ENCODE measurements at places on chromosomes 1 and 21.

GRCh38 chr1:114154146-114154962 lies 685 bp upstream of the SYT6 start:
- DNase-seq = peak; percentile 73
- no peaks in the 10 kb centered on the region for H3K36me3 ChIP-seq
- peaks cover 24% of the 10 kb centered on the region for H3K4me1 ChIP-seq
- no peak overlapping the region for H3K4me3 ChIP-seq

- H3K27me3 ChIP-seq = no peaks in the 10 kb centered on the region
- H3K36me3 ChIP-seq = peaks cover 22% of the 10 kb centered on the region
- H3K4me3 ChIP-seq = peak overlapping the region; percentile 67
These were observed 1.4 kb upstream of the RBM15 start for GRCh38 chr1:110337704-110338308.

- H3K4me1 ChIP-seq = no peaks in the 10 kb centered on the region
- DNase-seq = no peak
- no peaks in the 10 kb centered on the region for H3K27me3 ChIP-seq
- H3K36me3 ChIP-seq = no peaks in the 10 kb centered on the region
These were observed 8.5 kb upstream of the WDR47 start for GRCh38 chr1:109050228-109050995.

DNA sequence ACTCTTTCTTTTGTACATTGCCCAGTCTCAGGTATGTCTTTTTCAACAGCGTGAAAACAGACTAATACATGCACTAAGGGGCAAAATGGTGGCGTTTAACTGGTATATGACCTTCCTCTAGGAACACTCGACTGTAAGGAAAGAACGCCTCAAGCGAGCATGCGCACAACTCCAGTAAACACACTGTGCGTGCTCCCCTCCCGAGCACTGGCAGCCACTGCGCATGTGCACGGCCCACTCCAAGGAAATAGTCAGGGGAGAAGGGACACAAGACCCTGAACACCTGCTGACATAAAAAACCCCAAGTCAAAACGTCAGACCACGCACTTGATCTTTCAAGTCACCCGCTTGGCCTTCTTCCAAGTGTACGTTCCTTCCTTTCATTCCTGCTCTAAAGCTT lies 173.5 kb downstream of the NPHP4 start:
- no peaks in the 10 kb centered on the region for H3K27me3 ChIP-seq
- no peaks in the 10 kb centered on the region for H3K36me3 ChIP-seq
- no peaks in the 10 kb centered on the region for H3K4me1 ChIP-seq

- DNase-seq = no peak
- no peak overlapping the region for H3K27ac ChIP-seq
- H3K36me3 ChIP-seq = no peaks in the 10 kb centered on the region
These were observed 13.5 kb downstream of the SUSD4 start for GRCh38 chr1:223350361-223350908.

DNA sequence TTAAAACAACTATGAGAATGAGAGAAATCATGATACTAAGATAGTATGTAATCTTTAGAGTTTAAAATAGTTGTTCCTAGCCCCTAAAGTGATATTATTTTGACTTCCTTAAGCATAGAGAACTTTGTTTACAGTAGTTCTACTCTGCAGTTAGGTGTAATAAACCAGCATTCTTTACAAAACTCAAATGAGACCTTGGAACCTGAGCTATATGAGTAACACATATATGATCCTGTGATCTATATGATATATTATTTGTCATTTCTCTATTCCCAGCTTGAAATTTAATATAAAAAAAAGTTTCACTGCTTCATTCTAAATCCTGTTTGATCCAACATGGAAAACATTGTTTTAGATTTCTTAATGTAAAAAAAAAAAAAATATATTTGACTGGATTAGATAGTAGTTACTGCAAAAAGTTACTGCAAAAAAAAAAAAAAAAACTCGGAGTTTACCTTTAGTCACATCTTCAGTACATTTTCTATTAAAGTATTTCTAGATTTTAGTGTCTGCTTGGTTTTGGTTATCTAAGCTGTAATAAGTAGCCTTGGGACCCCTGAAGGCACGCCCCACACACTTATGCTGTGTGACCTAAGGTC lies 463.8 kb downstream of the USP25 start:
- no peaks in the 10 kb centered on the region for H3K4me1 ChIP-seq
- no peak for DNase-seq
- peak overlapping the region; percentile 78 for H3K27ac ChIP-seq
- H3K4me3 ChIP-seq = no peak overlapping the region
- no peaks in the 10 kb centered on the region for H3K36me3 ChIP-seq
- no peaks in the 10 kb centered on the region for H3K27me3 ChIP-seq

GRCh38 chr1:188427642-188428041 lies 1598.9 kb downstream of the PLA2G4A start:
- no peaks in the 10 kb centered on the region for H3K36me3 ChIP-seq
- DNase-seq = no peak
- no peak overlapping the region for H3K4me3 ChIP-seq
- H3K4me1 ChIP-seq = no peaks in the 10 kb centered on the region
- no peak overlapping the region for H3K27ac ChIP-seq

GRCh38 chr1:230753191-230753585 lies 6.0 kb downstream of the CAPN9 start:
- H3K27ac ChIP-seq = peak overlapping the region; percentile 79
- no peaks in the 10 kb centered on the region for H3K27me3 ChIP-seq
- peaks cover 37% of the 10 kb centered on the region for H3K4me1 ChIP-seq
- no peak for DNase-seq

GRCh38 chr1:232149287-232150201 lies 480.4 kb downstream of the SIPA1L2 start:
- no peaks in the 10 kb centered on the region for H3K4me1 ChIP-seq
- DNase-seq = no peak
- H3K27ac ChIP-seq = no peak overlapping the region
- H3K36me3 ChIP-seq = no peaks in the 10 kb centered on the region

DNA sequence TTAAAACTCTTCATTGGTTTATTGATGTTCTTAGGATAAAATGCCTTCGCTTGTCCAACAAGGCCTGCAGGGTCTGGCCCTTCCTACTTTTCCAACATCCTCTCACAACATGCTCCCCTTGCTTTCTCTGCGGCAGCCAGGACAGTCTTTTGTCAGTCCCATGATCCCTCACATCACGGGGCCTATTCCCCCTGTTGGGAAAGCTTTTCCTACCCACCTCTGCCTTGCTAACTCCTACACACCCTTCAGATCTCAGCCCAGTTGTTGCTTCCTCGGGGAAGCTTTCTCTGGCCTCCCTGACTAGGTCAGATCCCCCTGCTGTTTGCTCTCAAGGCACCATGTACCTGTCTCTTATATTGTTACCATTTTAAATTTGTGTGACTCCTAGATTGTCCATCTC lies 19.0 kb downstream of the DLGAP3 start:
- DNase-seq = no peak
- H3K27ac ChIP-seq = no peak overlapping the region
- no peaks in the 10 kb centered on the region for H3K4me1 ChIP-seq
- H3K4me3 ChIP-seq = no peak overlapping the region
- no peaks in the 10 kb centered on the region for H3K36me3 ChIP-seq

DNA sequence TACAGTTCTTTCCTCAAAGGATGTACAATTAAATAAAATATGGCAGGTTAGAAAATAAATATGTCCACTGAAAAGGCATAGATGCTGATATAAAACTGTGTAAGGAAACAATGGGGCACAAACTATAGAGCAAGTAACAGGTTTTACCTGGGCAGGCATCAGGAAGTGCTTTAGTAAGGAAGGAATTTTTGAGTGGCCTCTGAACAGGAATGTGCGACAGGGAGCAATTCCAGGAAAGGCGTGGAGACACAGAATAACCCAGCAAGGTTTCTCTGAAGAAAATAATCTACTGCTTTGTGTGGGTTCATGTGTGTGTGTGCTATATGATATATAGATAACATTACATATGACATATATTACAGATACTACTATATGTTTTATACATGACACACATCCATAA lies 128.4 kb downstream of the RGS21 start:
- peak overlapping the region; percentile 7 for H3K4me3 ChIP-seq
- no peak for DNase-seq
- no peaks in the 10 kb centered on the region for H3K36me3 ChIP-seq
- no peaks in the 10 kb centered on the region for H3K27me3 ChIP-seq
- H3K4me1 ChIP-seq = peaks cover 4% of the 10 kb centered on the region
- no peak overlapping the region for H3K27ac ChIP-seq

GRCh38 chr21:17257784-17258183 lies 255.1 kb upstream of the CXADR start:
- no peaks in the 10 kb centered on the region for H3K4me1 ChIP-seq
- H3K27me3 ChIP-seq = no peaks in the 10 kb centered on the region
- no peak for DNase-seq
- H3K4me3 ChIP-seq = no peak overlapping the region
- H3K36me3 ChIP-seq = no peaks in the 10 kb centered on the region

DNA sequence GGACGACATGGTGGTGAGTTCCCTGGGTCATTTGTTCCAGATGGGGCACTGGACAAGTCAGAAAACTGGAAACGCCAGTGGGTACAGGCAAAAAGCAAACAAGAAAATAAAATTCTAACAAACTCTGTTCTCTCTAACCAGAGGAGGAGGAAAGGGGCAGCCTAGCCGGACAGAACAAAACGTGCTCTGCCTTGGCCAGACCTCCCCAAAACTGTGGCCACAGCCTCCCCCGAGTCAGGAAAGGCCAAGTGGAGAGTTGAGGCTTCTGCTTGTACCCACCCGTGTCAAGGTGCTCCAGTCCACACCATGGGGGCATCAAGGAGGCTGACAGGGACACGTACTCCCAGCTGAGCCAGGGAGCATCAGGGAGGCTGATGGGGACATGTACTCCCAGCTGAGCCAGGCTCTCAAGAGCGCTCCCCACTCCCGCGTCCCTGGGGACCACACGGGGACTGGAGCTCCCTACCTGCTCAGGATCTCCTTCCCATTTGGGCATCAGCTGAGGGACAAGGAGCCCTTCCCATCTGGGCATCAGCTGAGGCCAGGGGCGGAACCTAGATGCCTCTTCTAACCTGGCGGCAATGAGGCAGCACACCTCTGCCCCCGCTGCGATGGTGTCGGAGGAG lies 154.8 kb upstream of the COL6A1 start:
- DNase-seq = no peak
- no peak overlapping the region for H3K27ac ChIP-seq
- H3K4me3 ChIP-seq = no peak overlapping the region

DNA sequence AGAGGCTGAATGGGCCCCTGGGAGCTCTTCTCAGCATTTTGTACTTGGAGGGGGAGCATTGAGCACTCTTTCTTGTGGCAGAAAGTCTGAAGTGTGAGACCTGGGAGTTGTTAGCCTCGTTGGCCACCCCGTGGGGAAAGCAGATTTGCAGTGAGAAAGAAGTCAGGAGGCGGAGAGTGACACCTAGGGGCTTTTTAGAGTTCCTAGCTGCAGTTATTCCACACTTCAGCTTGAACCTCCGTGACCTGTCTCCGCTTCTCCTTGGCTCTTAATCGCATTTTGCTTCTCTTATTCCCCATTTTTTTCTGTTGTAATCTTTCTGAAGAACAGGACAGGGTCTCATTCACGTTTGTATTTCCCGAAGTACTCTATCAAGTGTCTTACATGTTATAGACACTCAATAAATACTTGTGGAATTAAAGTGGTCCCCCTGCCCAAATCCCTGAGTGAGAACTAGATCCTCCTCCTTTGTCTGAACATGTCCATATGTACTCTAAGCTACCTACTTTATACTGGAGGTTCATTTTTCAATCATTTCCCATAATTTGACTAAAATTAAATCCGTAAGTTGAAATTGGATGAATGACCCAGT lies 14.5 kb upstream of the C1orf141 start:
- DNase-seq = peak; percentile 58
- no peaks in the 10 kb centered on the region for H3K36me3 ChIP-seq
- peak overlapping the region; percentile 4 for H3K4me3 ChIP-seq
- no peak overlapping the region for H3K27ac ChIP-seq
- no peaks in the 10 kb centered on the region for H3K27me3 ChIP-seq

DNA sequence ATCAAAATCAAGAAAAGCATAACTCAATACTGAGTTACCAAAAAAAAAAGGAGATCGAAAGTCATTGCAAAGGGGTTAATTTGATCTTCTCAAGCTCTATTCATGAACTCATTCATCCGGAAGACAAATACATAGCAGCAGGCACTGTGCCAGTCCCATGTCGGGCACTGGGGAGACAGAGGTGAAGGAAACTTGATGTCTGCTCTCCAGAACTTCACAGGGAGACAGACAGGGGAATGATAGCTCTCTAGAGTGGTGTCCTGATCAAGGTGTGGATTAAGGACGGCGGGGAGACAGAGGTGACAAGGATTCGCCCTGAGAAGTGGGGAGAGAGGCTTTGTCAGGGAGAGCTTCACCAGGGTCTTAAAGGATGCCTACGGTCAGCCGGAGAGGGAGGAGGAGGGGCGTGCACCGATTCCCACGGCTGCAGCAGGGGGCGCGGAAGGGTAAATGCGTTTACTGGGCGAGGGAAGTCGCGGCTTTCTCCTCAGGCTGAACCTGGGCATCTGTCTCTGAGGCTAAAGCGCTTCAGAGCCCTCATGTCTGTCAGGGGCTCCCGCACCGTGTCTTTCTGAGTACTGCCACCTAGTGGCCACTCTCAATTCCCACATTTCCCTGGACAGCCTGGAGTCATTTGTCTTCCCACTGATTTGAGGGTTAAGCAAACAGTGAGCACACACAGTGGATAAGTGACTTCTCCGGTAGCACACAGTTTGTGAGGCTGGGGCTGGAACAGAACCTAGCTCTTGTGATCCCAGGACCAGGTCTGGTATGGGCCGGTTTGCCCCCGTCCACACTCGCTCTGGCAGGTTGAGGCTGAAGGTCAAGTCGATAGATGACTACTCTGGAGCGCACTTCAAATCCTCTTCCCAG lies 152.8 kb downstream of the TENT5C start:
- peaks cover 16% of the 10 kb centered on the region for H3K4me1 ChIP-seq
- peak; percentile 76 for DNase-seq
- peak overlapping the region; percentile 51 for H3K4me3 ChIP-seq
- H3K27ac ChIP-seq = no peak overlapping the region

GRCh38 chr1:51558375-51558924 lies 39.4 kb upstream of the EPS15 start:
- no peaks in the 10 kb centered on the region for H3K36me3 ChIP-seq
- H3K27me3 ChIP-seq = no peaks in the 10 kb centered on the region
- H3K27ac ChIP-seq = no peak overlapping the region
- no peaks in the 10 kb centered on the region for H3K4me1 ChIP-seq
- H3K4me3 ChIP-seq = no peak overlapping the region
- DNase-seq = no peak

DNA sequence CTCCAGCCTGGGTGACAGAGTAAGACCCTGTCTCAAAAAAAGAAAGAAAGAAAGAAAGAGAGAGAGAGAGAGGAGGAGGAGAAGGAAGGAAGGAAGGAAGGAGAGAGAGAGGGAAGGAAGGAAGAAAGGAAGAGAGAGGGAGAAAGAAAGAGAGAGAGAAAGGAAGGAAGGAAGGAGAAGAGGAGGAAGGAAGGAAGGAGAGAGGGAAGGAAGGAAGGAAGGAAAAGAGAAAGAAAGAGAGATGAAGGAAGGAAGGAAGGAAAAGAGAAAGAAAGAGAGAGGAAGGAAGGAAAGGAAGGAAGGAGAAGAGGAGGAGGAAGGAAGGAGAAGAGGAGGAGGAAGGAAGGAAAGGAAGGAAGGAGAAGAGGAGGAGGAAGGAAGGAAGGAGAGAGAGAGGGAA lies 82.2 kb upstream of the ATP1B1 start:
- no peak for DNase-seq
- H3K27ac ChIP-seq = no peak overlapping the region
- H3K4me1 ChIP-seq = no peaks in the 10 kb centered on the region
- H3K36me3 ChIP-seq = no peaks in the 10 kb centered on the region

Measured in upper lobe of left lung (tissue), 6 donors.